ENCODE measurements at places on chromosomes 7 and 10. TPM values are rescaled to one million over a fixed set of nuclear protein-coding genes. Genes with fewer than 3 reads are reported as not detected.

The INA gene
- total RNA-seq = 1.1 TPM

The FAM107B gene
- 6.0 TPM for total RNA-seq

The SLC39A12 gene
- 0.21 TPM for total RNA-seq

The LBX1 gene
- total RNA-seq = not detected

The IDI2 gene
- not detected for total RNA-seq

The BICC1 gene
- 11.3 TPM for total RNA-seq

GRCh38 chr10:31507427-31507826 lies 188.4 kb downstream of the ZEB1 start:
- H3K27me3 ChIP-seq = no peaks in the 10 kb centered on the region
- H3K4me1 ChIP-seq = no peaks in the 10 kb centered on the region
- no peak overlapping the region for H3K4me3 ChIP-seq
- no peak overlapping the region for H3K27ac ChIP-seq
- H3K36me3 ChIP-seq = peaks cover 10% of the 10 kb centered on the region

DNA sequence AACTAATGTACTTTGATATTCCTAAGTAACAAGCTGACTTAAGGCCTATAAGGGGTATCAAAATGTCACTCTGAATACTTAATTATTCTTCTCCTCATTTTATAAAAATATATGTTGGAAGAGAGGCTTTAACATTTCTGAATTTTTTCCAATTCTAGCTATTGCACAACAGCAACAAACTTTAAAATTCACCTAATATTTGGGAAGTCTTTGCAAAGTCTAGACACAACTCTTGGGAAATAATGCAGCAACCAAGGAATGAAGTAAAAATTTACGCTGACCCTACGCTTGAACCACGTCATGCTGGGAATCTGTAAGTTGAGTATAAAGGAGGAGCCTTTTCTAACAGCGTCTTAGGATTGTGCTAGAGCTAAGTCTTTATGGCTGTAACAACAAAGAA lies 243.9 kb upstream of the IMMP2L start:
- H3K27me3 ChIP-seq = no peaks in the 10 kb centered on the region
- DNase-seq = no peak
- peaks cover 11% of the 10 kb centered on the region for H3K4me1 ChIP-seq
- H3K4me3 ChIP-seq = no peak overlapping the region
- H3K36me3 ChIP-seq = no peaks in the 10 kb centered on the region
- H3K27ac ChIP-seq = no peak overlapping the region

- H3K27me3 ChIP-seq = no peaks in the 10 kb centered on the region
- H3K36me3 ChIP-seq = no peaks in the 10 kb centered on the region
- no peaks in the 10 kb centered on the region for H3K4me1 ChIP-seq
- no peak for DNase-seq
- no peak overlapping the region for H3K4me3 ChIP-seq
- H3K27ac ChIP-seq = no peak overlapping the region
Observed at GRCh38 chr7:125506331-125506730, 576.7 kb upstream of the POT1 start.

DNA sequence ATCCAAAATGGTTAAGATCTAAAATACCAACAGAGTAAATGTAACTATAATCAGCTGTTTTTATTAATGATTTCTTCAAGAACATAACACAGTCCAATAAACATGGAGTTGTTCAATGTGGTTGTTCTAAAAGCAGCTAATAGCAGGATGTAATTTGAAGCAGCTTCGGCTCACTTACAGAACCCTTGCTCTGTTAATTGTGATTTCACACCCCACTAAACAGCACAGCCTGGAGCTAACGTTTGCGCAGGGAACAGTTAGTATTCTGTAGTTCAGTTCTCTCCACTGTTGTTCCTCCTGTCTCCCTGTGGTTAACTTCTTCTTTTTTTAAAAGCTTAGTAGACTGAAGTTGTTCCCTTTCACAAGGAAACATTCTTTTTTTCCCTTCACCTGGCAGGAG lies 104.0 kb downstream of the GRM3 start:
- DNase-seq = no peak
- H3K4me3 ChIP-seq = no peak overlapping the region
- H3K36me3 ChIP-seq = no peaks in the 10 kb centered on the region
- H3K27ac ChIP-seq = no peak overlapping the region

DNA sequence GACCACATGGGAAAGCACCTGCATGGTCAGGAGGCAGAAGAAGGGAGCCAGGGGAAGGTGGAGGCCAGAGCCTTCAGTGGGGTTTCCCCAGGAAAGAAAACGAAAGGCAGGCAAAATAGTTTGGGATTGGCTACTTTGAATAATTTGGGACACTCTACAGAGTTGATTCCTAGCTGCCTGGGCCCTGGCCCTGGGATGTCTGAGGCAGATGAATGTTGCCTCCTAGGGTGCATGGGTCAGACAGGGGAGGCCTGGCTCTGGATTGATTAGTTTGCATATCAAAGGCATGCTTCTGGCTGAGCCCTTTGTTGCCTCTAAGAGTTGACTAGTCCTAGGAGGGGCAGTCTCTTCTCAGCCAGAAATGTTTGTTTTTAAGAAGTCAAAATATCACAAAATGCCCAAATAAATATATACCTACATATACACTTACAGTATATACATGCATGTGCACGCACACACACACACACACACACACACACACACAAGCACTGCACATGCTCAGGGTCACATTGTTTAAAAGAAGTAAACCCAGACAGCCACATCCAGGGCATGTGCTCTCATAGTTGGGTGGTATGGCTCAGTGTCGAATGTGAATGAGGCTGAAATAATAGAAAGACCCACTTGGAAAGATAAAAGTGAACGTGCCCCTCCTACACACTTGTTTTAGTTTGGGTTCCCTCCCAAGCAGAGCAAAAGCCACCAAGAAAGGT lies 184.2 kb downstream of the GPAM start:
- DNase-seq = no peak
- H3K27me3 ChIP-seq = no peaks in the 10 kb centered on the region
- H3K27ac ChIP-seq = no peak overlapping the region
- no peak overlapping the region for H3K4me3 ChIP-seq
- H3K4me1 ChIP-seq = no peaks in the 10 kb centered on the region
- H3K36me3 ChIP-seq = no peaks in the 10 kb centered on the region

GRCh38 chr10:27701938-27702537 lies 43.6 kb downstream of the MKX start:
- H3K27ac ChIP-seq = no peak overlapping the region
- H3K27me3 ChIP-seq = no peaks in the 10 kb centered on the region
- H3K4me1 ChIP-seq = no peaks in the 10 kb centered on the region

DNA sequence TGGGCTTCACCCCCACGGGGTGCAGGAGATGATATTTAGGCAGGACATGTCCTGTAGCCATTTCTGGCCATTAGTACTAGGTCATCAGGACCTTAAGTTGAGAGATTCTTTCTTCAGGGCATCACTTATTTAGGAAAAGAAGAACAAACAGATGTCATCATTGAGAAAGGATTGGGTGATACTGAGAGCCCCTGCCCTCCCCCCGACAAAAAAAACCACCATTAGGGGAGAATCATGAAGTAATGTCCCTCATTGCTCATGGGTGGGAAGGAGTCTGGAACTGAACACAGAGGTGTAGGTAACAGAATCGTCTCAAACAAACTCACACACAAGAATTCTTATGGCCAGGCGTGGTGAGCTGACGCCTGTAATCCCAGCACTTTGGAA lies 6.4 kb upstream of the ORAI2 start:
- peaks cover 14% of the 10 kb centered on the region for H3K36me3 ChIP-seq
- H3K27me3 ChIP-seq = no peaks in the 10 kb centered on the region
- H3K4me1 ChIP-seq = no peaks in the 10 kb centered on the region
- DNase-seq = no peak
- no peak overlapping the region for H3K27ac ChIP-seq

- H3K4me3 ChIP-seq = no peak overlapping the region
- peak overlapping the region; percentile 86 for H3K27ac ChIP-seq
- no peaks in the 10 kb centered on the region for H3K27me3 ChIP-seq
- H3K4me1 ChIP-seq = peaks cover 6% of the 10 kb centered on the region
- H3K36me3 ChIP-seq = no peaks in the 10 kb centered on the region
Observed at GRCh38 chr10:32981760-32982159, 23.7 kb upstream of the ITGB1 start.

GRCh38 chr10:93438613-93439253 lies 43.4 kb downstream of the MYOF start:
- peak; percentile 75 for DNase-seq
- H3K27me3 ChIP-seq = no peaks in the 10 kb centered on the region
- H3K4me1 ChIP-seq = peaks cover 44% of the 10 kb centered on the region
- no peaks in the 10 kb centered on the region for H3K36me3 ChIP-seq
- peak overlapping the region; percentile 96 for H3K27ac ChIP-seq
- peak overlapping the region; percentile 2 for H3K4me3 ChIP-seq

DNA sequence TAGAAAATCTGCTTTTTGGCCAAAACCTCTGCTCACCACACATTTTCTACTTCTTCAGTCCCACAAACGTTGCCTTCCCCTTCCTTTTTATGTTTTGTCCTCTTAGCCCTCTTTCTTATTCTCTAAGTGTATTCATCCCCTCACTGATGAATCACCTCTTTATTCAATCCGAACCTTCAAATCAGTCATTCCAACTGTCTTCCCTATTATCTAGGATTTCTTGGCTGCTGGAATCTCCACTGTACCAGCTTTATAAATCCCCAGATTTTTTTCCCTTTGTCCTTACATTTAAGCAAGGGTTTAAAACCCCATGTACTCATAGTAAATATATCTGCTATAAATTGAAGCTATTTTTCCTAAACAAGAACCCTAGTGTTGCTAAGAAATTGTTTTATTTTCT lies 176.9 kb downstream of the SEMA3A start:
- peaks cover 18% of the 10 kb centered on the region for H3K36me3 ChIP-seq
- no peaks in the 10 kb centered on the region for H3K27me3 ChIP-seq
- no peak overlapping the region for H3K27ac ChIP-seq
- H3K4me3 ChIP-seq = no peak overlapping the region
- DNase-seq = no peak

- no peak for DNase-seq
- no peaks in the 10 kb centered on the region for H3K4me1 ChIP-seq
- H3K36me3 ChIP-seq = no peaks in the 10 kb centered on the region
Observed at GRCh38 chr7:139540203-139540602, 16.7 kb downstream of the CLEC2L start.

DNA sequence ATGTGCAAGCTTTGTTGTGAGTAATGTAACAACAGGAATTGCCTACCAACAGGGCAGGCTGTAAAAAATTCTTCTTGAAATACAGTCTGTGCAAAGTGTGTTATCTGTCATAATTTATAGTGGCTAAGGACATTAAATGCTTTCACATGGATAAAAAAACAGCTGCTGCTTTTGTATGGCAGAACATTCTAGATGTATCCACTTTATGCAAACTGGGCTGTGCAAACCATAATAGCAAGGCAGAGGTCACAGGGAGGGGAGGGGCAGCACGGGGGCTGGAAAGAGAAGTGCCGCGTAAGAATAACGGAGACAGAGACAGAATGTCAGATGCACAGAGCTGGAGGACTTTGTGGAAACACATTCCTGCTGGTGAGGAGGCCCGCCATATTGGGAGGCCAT lies 86.1 kb downstream of the VOPP1 start:
- no peaks in the 10 kb centered on the region for H3K27me3 ChIP-seq
- DNase-seq = no peak
- H3K36me3 ChIP-seq = no peaks in the 10 kb centered on the region
- H3K4me1 ChIP-seq = no peaks in the 10 kb centered on the region
- H3K27ac ChIP-seq = no peak overlapping the region
- H3K4me3 ChIP-seq = no peak overlapping the region

DNA sequence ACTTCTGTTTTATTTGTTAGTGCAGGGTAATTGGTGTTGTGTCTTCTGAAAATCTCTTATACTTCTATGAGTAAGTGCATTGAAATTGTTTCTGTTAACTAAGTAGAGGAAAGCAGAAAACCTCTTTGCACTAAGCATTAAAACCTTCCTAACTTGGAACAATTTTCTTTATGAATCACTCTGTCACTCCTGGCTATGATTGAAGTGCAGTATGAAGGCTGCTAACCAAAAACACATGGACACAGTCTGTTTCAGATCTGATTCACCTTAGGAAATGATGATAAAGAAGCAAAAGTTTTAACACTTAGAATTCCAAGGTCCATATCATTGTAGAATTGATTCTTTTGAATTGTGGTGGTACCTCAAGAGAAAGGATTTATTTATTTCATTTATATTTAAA lies 41.9 kb downstream of the MET start:
- H3K27ac ChIP-seq = no peak overlapping the region
- no peak for DNase-seq
- no peaks in the 10 kb centered on the region for H3K4me1 ChIP-seq
- H3K27me3 ChIP-seq = no peaks in the 10 kb centered on the region
- no peak overlapping the region for H3K4me3 ChIP-seq

- H3K4me3 ChIP-seq = no peak overlapping the region
- no peaks in the 10 kb centered on the region for H3K27me3 ChIP-seq
- no peak for DNase-seq
Observed at GRCh38 chr10:128296253-128297007, 170.2 kb upstream of the MKI67 start.

Data from cardiac muscle cell (in vitro differentiated cells and primary cell).